CD4-positive, alpha-beta T cell treated with Interleukin-4 for 1 hour (primary cell): ENCODE measurements at places on chromosomes 7 and 10.

DNA sequence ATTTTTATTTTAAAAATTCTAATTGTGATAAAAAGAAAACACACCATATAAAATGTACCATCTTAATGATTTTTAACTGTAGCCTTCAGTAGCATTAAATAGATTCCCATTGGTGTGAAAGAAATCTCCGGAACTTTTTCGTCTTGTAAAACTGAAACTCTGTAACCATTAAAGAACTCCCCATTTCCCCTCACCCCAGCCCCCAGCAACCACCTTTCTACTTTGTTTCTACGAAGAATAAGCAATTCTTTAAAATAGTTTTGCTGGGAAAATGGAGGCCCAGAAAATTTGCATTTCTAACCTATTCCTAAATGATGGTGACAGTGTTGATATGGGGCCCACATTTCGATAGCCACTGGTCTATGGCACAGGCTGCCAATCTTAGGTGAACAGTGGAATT is 305.4 kb upstream of the PFKP start:
- DNase-seq: no peak

DNA sequence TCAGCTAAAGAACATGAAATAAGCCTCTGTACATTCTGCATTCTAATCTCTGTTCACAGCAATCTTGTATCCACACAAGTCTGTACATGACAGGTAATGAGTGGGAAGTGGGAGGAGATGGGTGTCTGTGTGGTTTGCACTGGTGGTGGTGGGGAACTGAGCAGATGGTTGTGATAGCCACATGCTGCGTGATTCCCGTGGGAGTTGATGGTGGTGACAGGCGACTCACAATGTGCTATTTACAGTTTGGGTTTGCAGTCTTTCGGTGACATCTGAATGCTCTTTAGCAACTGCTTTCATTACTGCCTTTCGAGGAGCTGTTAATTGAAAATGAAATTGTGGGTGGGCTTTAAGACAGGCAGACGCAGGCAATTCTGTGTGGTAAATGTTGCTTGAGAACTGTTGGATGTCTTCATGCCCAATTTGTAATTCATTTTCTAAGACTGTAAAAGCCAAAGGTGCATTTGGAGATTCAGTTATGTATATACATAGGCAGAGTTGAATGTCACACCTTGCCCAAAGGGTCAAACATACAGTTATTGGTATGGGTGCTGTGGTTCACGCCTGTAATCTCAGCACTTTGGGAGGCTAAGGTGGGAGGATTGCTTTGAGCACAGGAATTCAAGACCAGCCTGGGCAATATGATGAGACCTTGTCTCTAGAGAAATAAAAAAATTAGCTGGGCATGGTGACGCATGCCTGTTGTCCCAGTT is 308.2 kb downstream of the AUTS2 start:
- peak; percentile 26 for DNase-seq

DNA sequence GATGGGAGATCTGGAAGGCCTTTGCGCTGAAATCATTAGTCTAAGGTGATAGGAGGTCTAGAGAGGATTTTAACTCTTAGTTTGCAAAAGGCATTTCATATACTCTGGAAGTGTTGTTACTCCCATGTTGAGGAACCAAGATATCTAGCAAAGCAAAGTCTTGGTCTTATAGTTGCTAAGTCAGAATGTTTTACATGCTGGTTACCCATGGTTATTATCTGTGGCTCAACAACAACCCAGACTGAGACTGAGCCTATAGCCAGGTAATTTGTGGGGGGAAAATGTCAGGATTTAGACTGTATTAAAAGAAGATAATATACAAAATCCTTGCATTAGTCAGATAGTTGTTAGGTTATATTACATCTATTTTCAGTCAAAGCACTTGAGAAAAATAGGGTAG is 50.9 kb downstream of the LSMEM1 start:
- no peak for DNase-seq

DNA sequence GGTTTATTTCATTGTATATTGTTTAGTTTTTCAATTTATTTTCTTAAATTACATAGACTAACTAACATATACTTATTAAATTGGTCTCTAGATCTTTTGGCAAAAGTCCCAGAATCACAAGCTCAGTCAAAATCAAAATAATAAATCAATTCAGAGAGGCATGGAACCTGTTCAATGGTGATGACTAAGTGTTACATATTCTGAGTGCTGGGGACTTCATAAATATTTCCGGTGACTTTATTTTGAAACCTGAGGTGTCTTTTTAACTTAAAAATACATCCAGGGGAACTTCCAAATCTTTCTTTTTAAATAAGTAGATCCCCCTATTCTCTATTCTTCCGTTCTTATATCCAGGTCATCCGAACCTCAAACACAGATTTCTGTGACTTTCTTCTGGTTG is 89.6 kb upstream of the ZNF804B start:
- DNase-seq: no peak

- no peak for DNase-seq
Observed at GRCh38 chr10:129033790-129034272, 433.2 kb upstream of the MGMT start.

DNA sequence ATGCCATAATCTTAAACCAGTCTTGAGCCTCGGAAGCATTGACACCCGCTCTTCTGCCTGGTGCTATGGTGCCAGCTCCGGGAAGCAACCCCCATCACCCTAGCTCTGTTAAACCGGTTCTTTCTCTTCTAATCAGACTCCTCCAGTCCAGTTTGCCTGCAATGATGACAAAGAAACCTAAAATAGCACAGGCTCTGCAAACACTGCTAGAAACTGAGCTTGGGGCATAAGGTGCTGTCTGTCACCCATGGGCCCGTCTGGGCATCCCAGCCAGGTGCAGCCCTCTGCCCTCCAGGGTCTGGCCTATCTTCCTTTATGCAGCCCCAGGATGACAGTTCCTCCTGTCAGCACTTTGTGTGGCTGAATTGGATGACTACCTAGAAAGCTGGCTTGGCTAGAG is 14.2 kb upstream of the CAMK2G start:
- DNase-seq: no peak

DNA sequence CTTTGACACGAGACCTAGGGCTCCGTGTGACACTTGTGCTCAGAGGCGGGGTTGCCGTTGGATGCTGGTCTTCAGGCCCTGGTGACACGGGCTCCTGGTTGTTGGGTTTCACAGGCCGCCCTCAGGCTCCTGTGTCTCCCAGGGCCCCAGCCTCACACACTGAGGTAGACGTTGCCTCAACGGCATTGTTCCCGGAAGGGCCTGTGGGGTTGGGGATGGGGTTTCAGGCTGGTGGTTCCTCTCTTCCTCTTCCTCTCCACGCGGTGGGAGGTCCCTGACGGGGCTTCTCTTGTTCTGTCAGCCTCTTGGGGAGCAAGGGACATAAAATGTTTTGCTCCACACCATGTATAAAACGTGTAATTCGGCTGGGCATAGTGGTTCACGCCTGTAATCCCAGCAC is 125.1 kb downstream of the TRRAP start:
- DNase-seq: no peak

GRCh38 chr7:43767311-43767710 is 8.8 kb downstream of the BLVRA start:
- no peak for DNase-seq

- DNase-seq: no peak
Observed at GRCh38 chr7:7529328-7529727, 6.3 kb downstream of the COL28A1 start.

GRCh38 chr7:158531661-158532060 is 56.0 kb downstream of the PTPRN2 start:
- DNase-seq: no peak

- no peak for DNase-seq
Observed at GRCh38 chr7:43678315-43678714, 51.0 kb downstream of the COA1 start.

GRCh38 chr7:423312-424260 is 96.1 kb downstream of the PDGFA start:
- DNase-seq: no peak

- no peak for DNase-seq
Observed at GRCh38 chr7:36506820-36507219, 117.2 kb downstream of the ANLN start.

DNA sequence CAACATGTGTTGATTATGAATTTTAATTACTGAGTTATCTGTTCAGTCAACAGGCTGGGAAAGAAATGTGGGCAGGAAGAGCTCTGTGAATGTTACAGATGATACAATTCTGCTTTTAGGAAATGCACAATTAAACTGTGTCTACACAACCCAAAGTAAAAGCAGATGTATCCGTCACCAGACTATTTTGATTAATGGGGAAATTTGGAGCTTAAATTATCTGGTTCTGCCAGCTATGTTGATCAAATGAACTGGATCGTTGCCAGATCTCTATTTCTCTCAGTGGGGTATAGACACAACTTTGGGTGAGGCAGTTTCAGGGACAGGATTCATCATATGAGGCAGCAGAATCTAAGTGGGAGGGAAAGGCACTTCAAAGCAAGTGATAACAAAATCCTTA is 136.5 kb downstream of the NEUROD6 start:
- DNase-seq: no peak

DNA sequence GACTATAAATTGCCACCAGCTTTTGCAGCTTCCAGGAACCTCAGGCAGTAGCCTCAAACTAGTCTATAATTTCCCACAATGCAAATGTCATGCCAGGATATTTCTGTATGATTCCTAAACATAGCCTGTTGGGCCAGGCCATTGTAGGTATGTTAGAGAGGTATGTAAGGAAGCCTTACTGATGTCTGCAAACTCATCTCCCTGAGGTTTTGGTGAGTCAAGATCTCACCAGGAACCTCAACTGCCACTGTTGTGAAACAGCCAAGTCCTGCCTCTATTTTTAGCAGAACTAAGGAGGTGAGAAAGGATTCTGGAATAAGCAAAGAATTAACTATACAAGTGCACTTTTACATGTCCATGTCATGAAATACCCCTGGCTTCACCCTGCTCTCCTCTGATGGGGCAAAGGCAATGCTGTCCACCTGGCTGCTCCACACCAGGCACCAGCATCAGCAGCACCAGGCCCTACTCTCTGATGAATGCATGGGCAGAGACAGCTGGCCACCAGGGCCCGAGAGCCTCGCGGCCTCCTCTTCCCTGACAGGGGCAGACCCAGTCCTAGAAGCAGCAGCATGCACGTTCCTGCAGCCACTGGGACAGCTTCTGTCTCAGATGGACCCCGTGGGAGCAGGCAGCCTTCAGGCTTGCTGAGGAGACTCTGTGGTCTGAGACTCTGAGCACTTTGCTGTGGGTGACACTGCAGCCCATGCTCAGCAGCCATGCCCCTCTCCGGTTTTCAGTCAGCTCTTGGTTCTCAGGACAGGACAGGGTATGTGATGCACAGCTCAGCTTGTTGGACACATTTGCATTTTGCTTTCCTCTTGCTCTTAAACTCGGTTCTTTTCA is 147.3 kb downstream of the ZMYND11 start:
- no peak for DNase-seq

DNA sequence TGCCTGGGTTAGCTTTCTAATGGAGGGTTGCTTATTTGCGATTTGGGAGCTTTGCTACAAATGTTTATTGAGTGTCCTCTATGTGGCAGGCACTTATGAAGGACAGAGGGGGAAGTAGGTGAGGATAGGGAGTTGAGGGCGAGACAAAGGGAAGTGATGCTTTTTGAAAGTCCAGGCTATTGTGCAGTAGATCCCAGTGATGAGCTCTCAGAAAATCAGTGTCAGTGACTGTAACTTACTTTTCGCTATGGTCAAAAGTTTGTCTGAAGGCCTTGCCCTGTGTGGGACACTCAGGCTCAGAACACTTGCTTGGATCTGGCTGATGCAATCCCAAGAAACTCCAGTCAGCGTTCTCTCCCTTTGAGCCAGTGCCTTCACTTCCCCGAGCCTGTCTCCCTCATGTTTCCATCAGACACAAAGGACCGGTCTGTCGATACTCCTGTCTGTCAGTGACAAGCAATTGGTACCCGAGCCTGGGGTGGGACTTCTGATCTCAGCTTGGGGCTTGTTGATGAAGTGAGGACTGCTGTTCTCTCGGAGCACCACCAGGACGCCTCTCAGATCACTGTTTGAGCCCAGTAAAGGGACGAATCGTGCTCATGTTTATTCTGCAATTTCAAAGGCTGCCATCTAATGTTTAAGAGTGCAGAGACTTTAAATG is 63.1 kb upstream of the SORCS3 start:
- DNase-seq: no peak

- DNase-seq: peak; percentile 83
Observed at GRCh38 chr10:43648398-43649184, at the start of gene ZNF32. TSS of gene ZNF32 (minus strand) at chr10:43648881. CDS start at chr10:43646133, 2,748 bp downstream.

GRCh38 chr10:132992433-132993215 is 50.3 kb upstream of the CFAP46 start:
- DNase-seq: no peak

GRCh38 chr7:43768201-43768886 is 9.9 kb downstream of the BLVRA start:
- DNase-seq: no peak

GRCh38 chr10:78744491-78745090 is 324.2 kb upstream of the ZMIZ1 start:
- DNase-seq: no peak

DNA sequence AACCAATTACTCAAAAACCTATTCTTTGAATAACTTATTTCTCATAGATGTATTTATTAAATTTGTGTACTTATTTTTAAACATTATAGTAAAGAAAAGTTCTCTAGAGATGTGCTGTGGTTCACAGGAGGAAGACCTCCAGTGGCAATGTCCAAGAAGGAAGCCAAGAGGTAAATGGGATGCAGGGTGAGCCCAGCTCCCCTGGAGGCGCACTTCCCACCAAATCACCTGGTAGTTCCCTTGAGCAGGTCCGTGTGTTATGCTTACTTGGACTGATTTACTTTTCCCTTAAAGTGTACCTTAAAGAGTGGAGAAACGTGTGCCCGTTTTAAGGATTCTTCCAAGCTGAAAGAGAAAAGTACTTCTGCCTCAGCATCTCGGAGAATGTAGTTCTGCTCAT is 55.3 kb downstream of the PAXIP1 start:
- no peak for DNase-seq

- DNase-seq: peak; percentile 14
Observed at GRCh38 chr10:102815790-102816549, 21.2 kb downstream of the CYP17A1 start.

- DNase-seq: peak; percentile 67
Observed at GRCh38 chr10:110535958-110536891, 31.3 kb upstream of the SMC3 start.

DNA sequence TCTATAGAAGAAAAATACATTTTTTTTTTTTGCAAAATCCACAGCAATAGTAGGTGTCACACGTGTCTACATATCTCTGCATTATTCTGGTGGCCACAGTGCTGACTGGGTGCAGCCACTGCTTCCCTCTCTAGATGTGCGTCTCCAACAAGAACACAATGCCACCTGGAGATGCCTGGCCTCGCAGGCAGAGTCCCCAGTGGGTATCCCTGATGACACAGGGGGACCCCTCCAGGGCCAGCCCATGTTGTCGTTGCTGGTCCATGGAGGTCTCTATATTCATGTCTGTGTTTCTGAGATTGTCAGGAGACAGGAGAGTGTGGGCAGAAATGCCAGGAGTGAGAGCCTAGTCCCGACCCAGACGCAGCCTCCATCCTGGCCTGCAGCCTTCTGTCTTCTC is 345.9 kb upstream of the SHH start:
- DNase-seq: no peak

DNA sequence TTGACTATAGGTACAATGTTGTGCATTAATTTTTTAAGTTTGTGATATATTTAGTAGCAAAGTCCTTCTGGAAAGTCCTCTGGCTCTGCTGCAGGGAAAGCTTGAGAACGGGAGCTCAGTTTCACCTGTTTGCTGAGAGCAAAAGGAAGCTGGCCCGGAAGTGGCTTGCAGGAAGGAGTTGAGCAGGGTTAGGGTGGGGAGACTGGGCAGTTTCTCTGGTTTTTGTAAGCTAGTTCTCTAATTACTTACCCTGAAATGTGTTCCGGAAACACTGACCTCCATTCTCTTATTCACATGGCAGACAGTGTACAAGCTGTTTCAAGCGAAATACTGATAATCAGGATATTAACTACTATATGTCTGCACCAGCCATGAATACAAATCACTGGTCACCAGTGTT is 22.3 kb downstream of the MAP3K8 start:
- peak; percentile 45 for DNase-seq

- DNase-seq: no peak
Observed at GRCh38 chr10:70544431-70545340, 57.9 kb downstream of the PRF1 start.
